ENCODE measurements at places on chromosomes 3 and 15. TPM values are rescaled to one million over a fixed set of nuclear protein-coding genes. Genes with fewer than 3 reads are reported as not detected.

Gene SLC24A5
- not detected for polyA plus RNA-seq

Gene TUSC7
- polyA plus RNA-seq, result not detected

Gene MEF2A
- 7.5 TPM for polyA plus RNA-seq

Gene TMEM212
- polyA plus RNA-seq, result not detected

Gene ERICH6
- polyA plus RNA-seq, result not detected

Gene TMEM108
- polyA plus RNA-seq, result 2.7 TPM

Gene CHRNA7
- 0.31 TPM for polyA plus RNA-seq

Gene NR1I2
- 0.08 TPM for polyA plus RNA-seq

Gene CSPG5
- polyA plus RNA-seq, result 0.40 TPM

Gene PLSCR2
- not detected for polyA plus RNA-seq

Gene FAM81A
- 0.38 TPM for polyA plus RNA-seq

Gene ZPLD1
- polyA plus RNA-seq, result not detected

Gene ADCY5
- 4.4 TPM for polyA plus RNA-seq

Gene LRRC31
- not detected for polyA plus RNA-seq

Gene ATP10A
- polyA plus RNA-seq, result 0.79 TPM

Gene CADM2
- 0.12 TPM for polyA plus RNA-seq

Gene THBS1
- polyA plus RNA-seq, result 20.4 TPM

Gene KLF15
- 5.0 TPM for polyA plus RNA-seq

Gene CFAP161
- 0.02 TPM for polyA plus RNA-seq

Gene GTF2E1
- 4.1 TPM for polyA plus RNA-seq

Gene CEP152
- polyA plus RNA-seq, result 1.6 TPM

Gene NMB
- polyA plus RNA-seq, result 1.5 TPM

Data from esophagus (tissue), 2 donors.